ENCODE measurements at places on chromosomes 2 and 18. TPM values are rescaled to one million over a fixed set of nuclear protein-coding genes. Genes with fewer than 3 reads are reported as not detected.

The PARD6G gene
- polyA plus RNA-seq: 1.0 TPM

The HRH4 gene
- polyA plus RNA-seq: not detected

The SERPINB4 gene
- not detected for polyA plus RNA-seq

DNA sequence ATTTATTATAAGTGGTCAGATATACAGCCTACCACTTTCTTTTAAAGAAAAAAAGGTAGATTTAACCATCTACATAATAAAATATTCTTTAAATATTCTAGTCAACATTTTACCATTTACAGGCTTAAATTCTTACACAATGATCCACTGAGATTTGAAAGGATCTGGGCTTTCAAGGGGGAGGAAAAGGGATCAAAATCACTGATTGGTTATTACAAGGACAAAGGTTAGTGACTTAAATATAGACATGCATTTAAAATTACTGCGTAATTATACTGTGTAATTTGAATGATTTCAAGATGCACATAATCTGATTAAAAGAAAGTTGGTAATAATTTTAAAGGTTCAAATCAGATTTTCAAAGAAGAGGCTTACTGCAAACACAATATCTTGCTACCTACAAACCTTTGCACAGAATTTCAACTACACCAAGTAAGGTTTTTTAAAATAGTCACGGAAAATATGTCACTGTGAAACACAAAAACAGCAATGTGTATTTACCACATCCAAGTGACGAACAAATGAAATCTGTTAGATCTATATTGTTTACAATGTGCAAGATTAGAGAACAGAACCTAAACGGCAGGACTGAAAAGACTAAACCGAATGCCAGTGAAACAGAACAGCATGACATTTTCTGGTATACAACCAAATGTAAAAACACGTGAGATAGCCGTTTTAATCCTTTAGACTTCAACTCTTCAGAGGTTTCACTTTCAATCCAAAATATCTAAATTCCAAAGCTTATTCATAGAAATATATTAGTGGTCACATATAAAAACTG lies 40.8 kb downstream of the RTN4 start:
- DNase-seq: no peak

- no peak for DNase-seq
These were observed 4.5 kb downstream of the ATIC start for GRCh38 chr2:215316336-215316735.

DNA sequence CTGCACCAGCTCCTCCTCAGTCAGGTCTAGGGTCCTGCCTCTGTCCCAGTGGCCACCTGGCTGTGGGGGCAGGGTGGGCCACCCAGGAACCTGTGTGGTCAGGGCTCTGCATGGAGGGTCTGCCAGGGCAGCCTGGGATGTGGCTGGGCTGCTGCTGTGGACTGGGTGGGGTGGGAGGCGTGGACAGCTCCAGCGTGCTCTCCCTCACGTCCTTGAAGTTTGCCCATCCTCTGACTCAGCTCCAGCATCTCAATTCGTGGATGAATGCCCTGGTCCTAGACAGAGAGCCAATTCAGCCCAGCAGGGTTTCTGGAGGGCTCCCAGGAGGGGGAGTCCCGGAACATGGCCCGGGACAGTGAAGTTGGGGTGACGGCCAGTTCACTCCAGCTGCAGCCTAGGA lies 64.3 kb upstream of the EPAS1 start:
- peak; percentile 23 for DNase-seq

DNA sequence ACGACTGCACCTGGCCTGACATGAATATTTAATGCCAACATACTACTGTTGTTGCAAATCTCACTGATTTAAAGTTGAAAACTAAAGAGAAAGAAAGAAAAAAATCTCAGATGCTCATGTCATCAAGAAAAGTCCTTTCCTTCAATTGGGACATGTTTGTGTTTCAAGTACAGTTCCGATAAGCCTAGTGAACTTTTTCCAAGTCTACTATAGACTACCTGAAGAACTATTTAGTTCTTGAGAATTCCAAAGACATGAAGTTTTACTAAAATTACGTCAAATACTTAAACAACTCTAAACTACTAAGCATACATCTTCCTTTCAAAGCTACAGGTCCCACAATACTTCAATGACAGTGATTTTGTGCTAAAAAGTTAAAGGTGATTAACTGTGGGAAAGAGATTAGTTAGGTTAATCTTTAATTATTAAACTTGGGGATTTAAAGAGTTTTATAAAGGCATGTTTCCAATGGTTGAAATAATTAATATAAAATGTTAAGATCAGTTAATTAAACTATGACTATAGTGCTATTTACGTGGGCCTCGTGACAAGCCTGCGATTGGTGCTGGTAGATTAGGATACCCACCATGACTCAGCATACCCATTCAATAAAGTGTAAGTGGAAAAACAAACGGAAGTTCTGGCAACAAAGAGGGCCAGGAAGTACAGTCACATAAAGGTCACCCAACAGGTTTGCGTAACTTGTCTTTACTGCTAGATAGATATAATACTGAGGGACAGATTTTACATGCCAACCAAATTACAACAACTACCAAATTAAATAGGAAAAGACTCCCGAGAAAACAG lies 55.5 kb downstream of the SEPTIN10 start:
- peak; percentile 86 for DNase-seq

The ZNF513 gene
- polyA plus RNA-seq: 7.0 TPM

The TLX2 gene
- polyA plus RNA-seq: not detected

- DNase-seq: no peak
These were observed 187.2 kb downstream of the BCL11A start for GRCh38 chr2:60366135-60366712.

DNA sequence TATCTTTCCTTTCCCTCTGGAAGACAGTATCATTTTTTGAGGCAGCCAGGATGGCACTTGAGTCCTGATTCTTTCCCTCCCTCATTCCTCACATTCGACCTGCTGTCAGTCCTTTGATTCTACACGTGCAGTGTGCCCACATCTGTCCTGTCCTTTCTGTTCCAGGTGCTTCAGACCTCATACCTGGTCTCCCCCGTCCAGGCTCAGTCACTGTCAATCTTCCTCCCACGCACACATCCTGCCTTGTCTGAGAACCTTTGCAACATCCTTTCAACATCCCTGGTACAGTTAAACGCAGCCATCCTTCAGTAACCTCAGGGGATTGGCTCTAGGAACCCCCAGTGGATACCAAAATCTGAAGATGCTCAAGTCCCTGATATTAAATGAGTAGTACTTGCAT lies 10.1 kb downstream of the BCL2 start:
- DNase-seq: no peak

GRCh38 chr2:112794841-112795240 lies 10.5 kb upstream of the IL1A start:
- DNase-seq: peak; percentile 22

DNA sequence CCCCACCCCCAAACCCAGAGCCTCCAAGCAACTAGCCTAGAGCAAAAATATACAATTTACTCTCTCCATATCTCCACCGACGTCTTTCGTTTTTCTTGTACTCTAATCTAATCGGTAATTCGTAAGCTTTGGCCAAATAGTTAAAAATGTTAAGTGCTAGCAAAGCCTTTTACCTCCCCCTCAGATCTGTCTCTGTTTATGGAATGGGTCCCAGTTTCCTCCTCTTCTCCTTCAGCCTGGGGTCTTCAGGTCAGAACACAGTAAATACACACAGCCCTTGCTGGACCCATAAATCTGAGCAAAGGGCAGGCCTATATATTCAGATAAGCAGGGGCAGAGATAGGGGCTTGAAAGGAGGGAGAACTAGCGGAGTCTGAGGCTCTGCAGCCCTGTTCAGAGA lies 267.4 kb downstream of the MEIS1 start:
- DNase-seq: no peak

The NPAS2 gene
- 4.9 TPM for polyA plus RNA-seq

Measured in fibroblast of lung (primary cell).